IPS DF 6.9 (cell line): ENCODE measurements at places on chromosomes 13 and 19.
A peak's percentile ranks its signal among the peaks of the same experiment; 100 is the strongest.

GRCh38 chr13:32639502-32640105 is 53.4 kb downstream of the PDS5B start:
- no peak for DNase-seq

GRCh38 chr19:18202778-18203407 is 949 bp downstream of the RAB3A start:
- DNase-seq = no peak

DNA sequence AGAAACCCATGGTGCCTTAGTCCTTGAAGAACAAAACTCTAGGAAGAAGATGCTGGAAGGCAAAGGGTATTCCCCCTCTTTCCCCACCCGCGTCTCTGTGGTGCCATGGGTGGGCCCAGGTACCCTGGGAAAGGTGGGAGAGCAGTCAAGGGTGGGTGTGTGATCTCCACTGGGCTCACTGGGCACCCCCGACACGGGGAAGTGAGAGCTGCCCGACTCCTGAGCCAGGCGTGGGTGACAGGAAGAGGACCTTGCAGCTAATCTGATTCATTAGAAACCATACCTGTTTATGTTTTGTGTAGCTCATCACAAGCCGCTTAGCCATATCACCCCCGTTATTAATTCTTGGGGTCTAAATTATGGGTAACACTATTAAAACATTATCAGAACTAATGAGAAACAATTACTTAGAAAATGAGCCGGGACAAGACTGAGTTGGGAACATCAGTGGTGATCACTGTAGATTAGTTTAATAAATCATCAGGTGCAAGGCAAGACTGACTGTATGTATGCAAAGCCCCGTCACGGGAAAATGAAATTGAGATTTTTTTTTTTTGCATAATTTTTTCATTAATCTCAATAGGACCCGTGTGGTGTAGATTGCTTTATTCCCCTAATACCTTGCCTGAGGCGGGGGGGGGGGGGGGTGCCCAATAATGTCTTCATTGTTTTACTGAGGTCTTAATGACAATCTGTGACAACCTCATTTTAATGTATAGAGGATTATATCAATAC is 77.3 kb downstream of the ZIC5 start:
- no peak for DNase-seq

GRCh38 chr13:72004784-72005374 is 137.9 kb upstream of the DACH1 start:
- no peak for DNase-seq

DNA sequence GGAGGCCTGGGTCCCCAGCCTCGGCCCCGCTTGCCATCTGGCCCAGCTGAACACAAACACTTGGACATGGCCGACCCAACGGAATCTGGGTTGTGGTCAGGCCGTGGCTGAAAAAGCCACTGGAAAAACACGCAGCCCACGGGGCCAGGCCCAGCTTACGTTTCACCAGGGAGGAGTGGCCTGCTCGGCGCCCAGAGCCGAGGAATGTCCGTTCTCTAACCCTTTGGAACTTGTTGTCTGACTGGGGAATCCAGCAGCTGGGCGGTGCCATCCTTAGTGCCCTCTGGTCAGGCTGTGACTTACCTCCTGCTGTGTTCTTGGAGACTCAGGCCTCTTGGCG is 13.8 kb downstream of the CILP2 start:
- no peak for DNase-seq

DNA sequence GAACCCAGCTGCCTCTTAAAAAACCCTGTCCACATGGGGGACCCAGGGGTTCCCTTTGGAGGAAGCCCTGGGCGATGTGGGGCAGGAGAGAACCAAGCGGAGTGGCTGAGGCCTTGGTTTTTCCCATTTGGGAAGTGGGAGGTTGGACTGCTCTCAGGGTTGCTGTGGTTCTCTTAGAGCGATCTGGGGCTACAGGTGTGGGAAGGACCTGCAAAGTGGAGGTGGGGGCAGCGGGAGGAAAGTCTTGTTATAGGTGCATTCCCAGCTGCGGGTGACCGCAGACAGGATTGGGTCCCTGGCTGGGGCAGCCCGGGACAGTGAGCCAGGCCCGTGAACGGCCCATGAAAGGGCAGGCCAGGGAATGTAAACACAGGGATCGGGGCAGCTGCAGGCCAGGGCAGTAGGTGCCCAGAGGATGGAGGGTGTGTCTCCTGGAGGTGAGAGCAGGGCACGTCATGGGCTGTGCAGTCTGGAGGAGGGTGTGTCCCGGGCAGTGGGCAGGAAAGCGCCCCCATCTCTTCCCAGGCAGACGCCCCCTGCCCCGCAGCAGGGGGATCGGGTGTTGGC is 814 bp downstream of the SLC25A23 start:
- no peak for DNase-seq

- no peak for DNase-seq
These were observed 5.5 kb downstream of the PDE4C start for GRCh38 chr19:18220632-18221275.

DNA sequence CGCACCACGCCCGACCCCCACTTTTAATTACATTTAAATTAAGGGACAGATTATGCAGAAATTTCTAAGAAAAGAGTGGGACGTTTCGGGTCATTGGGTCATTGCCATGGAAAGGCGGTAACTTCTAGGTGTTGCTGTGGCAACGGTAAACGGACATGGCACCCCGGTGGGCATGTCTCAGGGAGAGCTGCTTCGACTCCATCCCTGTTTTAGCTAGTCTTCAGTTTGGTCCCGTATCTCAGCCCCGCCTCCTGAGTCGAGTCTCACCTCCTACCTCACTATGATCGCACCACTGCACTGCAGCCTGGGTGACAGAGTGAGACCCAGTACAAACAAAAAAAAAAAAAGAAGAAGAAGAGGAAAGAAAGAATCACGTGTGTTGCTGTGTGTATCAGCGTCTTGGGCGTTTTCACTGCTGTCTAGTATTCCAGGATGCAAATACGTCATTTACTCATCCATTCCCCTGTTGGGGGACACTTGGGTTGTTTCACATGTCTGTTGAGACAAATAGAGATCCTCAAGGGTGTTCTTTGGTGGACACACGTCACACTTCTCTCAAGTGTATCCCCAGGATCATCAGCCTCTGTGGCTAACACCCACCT is 41.7 kb downstream of the CELF5 start:
- DNase-seq = no peak

DNA sequence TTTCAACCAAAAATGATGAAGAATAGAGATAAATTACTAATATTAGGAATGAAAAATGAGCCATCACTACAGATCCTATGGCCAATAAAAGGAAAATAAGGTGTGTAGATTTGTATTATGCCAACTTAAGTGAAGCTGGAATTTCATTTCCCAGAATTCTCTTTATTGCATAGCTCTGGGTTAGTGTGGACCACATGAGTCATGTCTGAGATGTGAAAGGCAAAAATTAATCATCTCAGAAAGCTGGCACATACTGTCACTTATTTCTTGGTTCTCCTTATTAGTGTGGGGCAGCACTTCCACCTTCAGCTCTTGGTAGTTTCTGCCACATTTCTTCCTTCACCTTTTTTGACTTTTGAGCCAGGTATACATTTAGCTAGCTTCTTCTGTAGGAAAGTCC is 82.6 kb downstream of the KATNAL1 start:
- no peak for DNase-seq

- DNase-seq = no peak
These were observed 14.0 kb downstream of the ZC3H4 start for GRCh38 chr19:47099576-47100050.

DNA sequence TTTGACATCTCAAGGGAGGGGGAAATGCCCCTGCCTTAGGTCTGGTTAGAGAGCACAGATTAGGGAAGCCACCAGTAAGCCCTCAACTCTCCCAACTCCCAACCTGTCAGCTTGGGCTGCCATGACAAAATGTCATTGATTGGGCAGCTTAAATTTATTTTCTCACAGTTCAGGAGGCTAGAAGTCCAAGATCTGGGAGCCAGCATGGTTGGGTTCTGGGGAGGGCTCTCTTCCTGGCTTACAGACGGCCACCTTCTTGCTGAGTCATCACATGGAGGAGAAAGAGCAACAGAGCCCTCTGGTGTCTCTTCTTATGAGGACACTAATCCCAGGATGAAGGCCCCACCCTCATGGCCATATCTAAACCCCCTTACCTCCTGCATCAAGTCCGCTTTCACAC is 24.2 kb downstream of the C19orf12 start:
- DNase-seq = peak; percentile 67

GRCh38 chr13:63351081-63351480 is 1935.4 kb upstream of the PCDH20 start:
- DNase-seq = no peak

DNA sequence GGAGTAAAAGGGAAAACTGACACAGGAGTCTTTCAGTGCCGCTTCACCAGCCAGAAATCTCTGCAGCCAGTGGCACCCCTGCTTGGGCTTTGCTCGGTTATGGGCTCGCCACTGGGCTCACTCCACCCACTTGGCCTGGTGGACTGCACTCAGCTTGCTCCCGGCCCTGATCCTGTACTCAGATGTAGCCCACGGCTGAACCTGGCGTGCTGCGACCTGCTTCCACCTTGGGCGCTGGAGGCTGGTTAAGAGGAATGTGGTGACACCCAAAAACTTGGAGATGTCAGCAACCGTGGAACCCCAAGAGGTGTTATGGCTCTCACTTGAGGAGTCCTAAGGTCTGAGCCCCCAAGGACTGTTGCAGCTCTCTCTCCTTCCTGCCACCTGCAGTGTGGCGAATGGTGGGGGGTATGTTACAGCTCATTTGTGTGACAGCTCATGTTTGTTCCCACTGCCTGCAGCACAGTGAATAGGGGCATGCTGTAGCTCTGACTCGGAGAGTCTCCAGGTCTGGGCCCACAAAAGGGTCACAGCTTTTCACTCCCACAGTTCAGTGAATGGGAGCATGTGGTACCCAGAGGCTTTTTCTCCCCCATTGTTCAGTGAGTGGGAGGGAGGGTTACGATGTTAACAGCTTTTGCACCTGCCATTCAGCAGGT is 1124.5 kb upstream of the ATXN8OS start:
- no peak for DNase-seq

DNA sequence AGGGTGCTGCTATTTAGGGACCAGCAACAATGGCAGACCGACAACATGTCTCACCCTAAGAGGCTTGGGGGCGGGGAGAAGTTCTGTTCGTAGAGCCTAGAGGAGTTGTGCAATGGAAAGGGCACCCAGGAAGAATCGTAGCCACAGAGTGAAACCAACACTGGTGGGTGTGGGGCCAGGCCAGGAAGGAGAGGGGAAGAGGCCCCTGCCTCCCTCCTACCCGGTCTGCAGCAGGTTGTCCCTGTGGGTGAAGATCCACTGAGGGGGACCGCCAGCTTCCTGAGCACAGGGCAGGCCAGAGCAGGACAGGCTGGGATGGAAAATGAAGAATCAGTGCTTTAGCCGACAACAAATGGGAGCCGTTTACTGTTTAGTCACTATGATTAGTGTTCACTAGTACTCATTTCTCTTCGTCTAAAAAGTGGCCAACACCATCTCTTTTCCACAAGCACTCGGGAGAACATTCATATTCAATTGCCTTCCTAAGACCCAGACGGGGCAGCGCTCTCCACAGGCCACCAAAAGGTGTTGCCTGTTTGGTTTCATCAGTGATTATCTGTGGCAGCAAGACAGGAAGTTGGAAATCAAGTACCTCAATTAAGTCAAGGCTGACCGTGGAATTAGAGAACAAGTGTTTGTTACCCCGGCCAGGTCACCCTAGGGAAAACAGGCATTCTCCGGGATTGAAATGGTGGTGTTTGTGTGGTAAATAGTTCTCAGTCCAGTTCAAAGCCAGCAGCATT is 1.1 kb upstream of the ATP11A start:
- no peak for DNase-seq

GRCh38 chr19:50328873-50329145 is 368 bp downstream of the KCNC3 start:
- no peak for DNase-seq

- DNase-seq = no peak
These were observed 8.2 kb upstream of the BBC3 start for GRCh38 chr19:47239152-47239551.

DNA sequence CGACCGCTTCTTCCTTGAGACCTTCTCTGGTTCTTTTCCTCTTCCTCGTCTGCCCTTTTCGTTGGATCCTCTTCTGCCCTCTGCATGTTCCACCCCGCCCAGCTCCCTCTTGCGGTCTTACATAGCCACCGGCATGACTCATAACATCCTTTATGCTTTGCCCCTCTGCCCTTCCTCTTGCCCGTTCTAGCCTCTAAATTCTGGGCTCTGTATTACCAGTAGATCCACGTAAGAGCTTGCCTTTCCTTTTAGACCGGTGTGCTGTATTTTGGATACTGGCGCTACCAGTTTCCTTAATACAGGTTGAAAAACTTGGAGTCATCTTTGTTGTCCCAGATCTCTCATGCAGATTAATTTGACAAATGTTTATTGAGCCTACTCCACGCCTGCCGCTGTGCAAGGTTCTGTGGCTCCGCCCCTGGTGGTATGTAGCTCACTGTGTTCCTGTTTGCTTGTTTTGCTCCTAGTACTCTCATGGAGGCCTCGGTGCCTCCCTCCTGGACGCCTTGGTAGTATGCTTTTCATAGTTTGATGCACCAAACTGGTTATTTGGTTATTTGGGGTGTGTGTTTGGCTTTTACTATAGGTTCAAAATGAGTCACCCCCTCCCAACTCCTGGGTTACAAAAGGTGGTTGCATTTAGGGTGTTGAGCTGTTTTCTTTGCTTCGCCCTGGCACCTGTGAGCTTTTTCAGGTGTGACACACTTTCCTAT is 1.7 kb downstream of the GTF3A start:
- no peak for DNase-seq
